ENCODE measurements at places on chromosomes 6 and 20.
A peak's percentile ranks its signal among the peaks of the same experiment; 100 is the strongest.

DNA sequence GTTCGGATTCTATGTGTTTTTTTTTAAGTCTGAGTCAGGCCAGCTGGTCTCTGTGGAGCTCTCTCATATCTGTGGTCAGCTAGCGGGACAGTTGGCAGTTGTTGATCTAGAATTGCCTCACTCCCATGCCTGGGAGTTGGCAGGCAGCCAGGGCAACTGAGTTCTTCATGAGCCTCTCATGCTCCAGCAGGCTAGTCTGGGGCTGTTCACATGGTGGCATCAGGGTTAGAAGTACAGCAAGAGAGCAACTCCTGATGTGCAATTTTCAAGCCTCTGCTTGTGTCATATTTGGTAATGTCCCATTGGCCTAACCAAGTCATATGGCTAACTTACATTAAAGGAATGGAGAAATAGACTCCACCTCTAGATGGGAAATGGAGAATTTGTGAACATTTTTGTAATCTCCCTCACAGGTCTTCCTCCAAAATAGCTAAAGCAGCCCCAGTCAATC, 6.7 kb upstream of the IFT52 start:
- no peak for DNase-seq

GRCh38 chr6:28281288-28282064, at the start of gene PGBD1:
PGBD1 (plus strand) TSS chr6:28281572; CDS start chr6:28283814, 2,242 bp downstream.
- peak; percentile 31 for DNase-seq

DNA sequence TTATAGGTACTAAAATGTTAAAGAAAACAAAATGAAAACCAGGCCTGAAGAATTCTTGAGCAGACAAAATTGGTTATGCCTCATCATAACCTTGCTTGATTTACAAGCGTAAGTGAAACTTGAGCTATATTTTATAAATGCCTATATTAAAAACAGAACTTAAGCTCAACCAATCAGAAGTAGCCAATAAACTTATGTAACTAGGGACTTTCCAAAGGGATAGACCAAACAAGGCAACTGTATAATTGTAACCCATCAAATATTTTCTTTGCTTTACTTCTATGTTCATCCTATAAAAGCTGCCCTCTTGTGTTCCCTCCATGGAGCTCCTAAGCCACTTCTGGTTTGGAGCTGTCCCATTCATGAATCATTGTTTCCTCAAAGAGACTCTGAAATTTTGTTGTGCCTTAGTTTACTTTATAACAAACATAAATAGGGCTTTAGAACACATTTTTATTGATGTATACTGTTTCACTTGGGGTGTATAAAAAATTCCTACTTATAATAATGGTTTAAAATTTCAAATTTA, 101.6 kb upstream of the CARMIL1 start:
- DNase-seq: no peak

DNA sequence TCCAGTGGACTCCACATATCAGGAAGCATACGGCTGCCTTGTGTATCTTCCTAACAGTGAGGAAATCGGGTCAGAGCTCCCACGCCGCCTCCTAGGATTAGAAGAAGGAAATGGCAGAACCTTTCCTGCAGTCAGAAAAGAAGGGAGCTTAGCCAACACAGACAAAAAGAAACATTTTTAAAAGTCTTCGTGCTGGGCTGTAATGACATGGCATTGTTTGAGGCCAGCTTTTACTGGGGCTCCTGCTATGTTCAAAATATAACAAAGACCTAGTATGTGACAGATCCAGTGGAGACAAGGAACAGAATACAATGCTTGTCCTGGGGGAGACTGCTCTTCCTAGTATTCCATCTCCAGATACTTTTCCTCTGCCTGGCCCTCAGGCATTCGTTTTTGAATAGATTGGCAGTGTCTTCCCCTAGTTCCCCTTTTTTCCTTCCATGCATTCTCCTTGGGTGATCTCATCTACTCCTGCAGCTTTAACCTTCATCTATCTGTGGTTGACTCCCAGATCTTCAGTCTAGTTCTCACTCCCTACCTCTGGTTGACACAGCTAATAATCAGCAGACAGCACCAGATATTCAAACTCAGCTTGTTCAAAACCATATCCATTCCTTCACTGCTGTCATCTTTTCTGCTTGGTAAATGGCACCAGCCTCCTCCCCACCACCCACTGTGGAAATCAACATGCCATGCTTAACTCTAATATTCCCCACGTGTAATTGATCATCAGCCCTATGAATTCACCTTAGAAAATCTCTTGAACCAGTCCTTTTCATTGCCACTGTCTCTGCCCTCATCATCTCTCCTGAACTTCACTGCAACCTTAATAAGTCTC, 94.5 kb upstream of the VSTM2L start:
- DNase-seq: no peak

GRCh38 chr20:48983423-48984400, 62.2 kb downstream of the ARFGEF2 start:
- no peak for DNase-seq

DNA sequence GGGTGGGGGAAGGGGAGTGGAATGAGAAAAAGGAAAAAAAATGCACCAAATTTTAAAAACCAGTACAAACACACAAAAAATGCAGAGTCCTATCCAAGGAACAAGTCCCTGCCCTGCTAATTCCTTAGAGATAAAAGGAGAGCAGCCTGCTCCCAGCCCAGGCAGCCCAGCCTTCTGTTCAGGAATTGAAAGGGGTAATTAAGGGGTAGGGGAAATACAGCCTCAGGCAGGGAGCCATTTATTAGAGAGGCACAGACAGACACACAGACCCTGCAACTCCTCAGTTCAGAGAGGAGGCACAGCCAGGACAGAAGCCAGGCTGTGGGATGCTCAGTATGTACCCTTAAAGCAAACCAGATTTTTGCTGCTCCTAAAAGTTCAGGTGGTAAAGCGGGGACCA, 137.2 kb downstream of the EYA2 start:
- DNase-seq: no peak

Data from CD4-positive, alpha-beta T cell treated with Interferon gamma for 1 hour (primary cell).